ENCODE measurements at places on chromosomes 12 and 14.
A peak's percentile ranks its signal among the peaks of the same experiment; 100 is the strongest.

DNA sequence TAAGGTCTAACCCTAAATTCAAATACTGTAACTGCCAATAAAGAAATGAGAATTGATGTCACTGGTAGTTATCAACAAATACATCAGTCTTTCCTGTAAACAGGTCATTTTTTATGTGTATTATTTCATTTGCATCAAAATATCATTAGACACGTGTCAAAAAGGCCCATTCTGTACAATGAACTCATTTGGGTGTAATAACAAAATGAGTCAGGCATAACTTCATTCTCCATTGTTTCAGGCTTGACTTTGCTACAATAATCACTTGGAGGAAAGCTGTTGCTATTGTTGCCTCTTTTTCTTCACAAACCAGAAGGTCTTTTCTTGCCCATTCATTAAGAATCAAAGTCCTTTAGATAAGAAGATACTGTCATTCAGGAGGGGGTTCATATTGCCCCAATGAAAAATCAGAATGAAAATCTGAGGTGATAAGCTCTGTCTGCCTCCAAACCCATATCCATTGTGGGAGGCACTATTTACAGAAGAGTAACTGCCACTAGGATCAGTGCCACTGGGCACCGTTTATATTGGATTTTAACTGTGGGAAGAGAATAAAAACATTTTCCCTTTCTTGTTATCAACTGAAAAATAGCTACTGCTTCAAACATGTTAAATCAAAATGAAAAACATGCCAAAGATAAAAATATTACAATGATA is 10.1 kb downstream of the ENTPD5 start:
- no peak for DNase-seq

GRCh38 chr14:56900726-56901125 is 90.4 kb upstream of the OTX2 start:
- no peak for DNase-seq

DNA sequence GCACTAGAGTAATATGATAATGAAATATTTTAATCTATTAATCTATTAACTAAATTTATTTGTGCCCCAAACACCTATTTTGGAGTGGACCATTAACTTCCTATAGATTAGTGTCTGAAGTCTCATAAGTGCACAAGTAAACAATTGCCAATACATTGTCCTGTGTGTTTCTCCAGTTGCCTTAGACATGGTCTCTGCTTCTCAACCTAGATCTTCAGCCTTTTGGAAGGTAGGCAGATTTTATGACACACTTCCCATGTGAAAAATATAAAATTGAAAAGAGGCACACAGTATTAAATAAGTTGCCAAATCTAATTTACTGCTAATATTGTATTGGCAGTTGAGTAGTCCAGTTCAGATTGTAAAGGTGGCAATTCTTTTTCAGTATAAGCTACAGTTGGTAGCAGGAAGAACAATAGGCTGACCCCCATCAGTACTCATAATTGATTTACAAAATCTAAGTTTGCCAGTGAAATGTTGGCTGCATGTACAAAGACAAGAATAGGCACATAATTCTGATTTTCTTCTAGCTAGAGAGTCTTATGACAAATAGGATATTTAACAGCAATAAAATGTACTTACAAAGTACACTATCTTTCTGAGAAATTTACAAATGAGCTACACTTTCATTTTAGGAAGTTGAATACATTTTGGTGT is 10.8 kb downstream of the A2M start:
- DNase-seq, result no peak

DNA sequence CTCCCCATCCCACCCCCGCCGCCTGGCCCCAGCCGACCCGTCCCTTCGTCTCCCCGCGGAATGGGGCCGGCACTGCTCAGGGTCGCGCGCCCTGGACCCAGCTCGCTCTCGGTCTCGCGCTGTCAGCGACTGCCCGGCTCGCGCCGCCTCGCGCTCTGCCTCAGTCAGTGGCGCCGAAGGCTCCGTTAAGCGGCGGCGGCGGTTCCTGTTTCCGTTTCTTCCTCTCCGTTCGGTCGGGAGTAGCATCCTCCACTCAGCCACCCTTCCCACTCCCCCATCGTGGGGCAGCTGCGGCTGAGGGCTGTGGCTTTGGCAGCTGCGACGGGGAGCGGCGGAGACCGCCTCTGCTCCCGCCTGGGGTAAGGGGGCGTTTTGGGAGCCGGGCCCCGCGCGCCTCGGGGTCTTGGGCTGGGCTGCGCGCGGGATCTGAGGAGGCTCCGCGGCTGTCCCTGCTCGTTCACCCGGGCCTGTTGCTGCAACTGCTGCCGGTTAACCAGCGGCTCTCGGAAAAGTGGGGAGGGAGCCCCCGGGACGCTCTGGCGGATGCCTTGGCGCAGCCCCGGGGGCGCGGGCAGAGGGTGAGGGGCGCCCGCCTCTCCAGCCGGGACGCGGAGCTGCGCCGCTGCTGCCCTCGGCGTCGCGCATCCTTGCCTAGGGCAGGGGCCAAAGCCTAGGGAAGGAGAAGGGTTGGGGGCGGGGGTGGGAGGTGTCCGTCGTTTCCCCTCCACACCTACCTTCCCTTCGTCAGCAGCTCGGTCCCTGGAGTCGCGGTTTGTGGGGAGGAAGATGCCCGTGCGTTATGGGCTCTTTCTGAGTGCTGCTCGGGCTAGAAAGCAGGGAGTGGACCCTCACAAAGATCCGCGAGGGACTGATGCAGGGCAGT is 567 bp downstream of the FUT8 start:
- peak; percentile 86 for DNase-seq

DNA sequence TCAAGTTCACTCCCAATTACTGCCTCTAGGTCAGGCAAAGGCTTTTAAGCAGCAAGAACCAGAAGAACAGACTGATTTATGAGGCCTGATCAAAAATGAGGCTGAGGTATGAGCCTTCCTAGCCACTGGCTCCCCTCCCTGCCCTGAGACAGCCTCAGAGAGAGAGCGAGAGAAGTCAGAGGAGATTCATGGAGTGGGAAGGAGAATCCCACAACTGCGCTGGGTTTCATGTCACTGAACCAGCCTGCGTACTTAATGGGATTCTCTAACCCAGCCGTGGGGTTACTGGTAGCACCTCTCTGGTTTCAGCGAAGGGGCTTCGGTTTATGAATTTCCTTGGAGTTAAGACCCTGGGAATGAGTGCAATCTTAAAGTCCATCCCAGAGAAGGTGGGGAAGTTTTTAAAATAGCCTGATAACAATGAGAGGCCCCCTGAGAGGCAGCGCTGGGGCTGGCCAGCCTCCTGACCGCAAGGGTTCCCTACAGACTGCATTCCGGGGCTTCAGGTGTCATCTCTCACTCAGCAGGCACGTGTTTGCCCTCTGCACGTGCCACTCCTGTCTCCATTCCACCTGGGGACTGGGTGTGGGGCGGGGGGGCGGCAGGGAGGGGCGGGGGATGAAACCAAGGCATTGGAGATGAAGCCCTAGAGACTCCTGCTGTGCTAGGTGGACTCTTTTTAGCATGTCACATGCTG is 6.1 kb upstream of the GPRC5A start:
- DNase-seq, result peak; percentile 9

GRCh38 chr12:27542628-27543027 is 18.6 kb downstream of the PPFIBP1 start:
- no peak for DNase-seq

GRCh38 chr14:57502586-57503254 is 9.1 kb upstream of the CCDC198 start:
- peak; percentile 52 for DNase-seq

DNA sequence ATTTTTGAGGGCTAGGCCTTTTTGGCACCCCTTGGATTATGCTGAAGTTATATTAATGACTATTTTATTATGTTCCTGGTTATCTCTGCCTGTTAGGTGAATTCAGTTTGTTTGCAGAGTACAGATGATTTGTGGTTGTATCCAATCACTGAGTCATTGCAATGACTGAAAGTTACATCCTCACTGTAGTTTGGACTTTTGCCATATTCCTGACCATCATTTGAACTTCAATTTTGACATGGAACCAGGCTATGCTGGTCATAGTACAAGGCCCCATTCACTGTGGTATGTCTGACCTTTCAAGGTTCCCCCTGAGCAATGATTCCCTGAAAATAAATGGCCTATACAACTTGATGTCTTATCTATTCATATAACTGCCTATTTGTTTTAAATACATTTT is 621.0 kb downstream of the CCER1 start:
- no peak for DNase-seq

DNA sequence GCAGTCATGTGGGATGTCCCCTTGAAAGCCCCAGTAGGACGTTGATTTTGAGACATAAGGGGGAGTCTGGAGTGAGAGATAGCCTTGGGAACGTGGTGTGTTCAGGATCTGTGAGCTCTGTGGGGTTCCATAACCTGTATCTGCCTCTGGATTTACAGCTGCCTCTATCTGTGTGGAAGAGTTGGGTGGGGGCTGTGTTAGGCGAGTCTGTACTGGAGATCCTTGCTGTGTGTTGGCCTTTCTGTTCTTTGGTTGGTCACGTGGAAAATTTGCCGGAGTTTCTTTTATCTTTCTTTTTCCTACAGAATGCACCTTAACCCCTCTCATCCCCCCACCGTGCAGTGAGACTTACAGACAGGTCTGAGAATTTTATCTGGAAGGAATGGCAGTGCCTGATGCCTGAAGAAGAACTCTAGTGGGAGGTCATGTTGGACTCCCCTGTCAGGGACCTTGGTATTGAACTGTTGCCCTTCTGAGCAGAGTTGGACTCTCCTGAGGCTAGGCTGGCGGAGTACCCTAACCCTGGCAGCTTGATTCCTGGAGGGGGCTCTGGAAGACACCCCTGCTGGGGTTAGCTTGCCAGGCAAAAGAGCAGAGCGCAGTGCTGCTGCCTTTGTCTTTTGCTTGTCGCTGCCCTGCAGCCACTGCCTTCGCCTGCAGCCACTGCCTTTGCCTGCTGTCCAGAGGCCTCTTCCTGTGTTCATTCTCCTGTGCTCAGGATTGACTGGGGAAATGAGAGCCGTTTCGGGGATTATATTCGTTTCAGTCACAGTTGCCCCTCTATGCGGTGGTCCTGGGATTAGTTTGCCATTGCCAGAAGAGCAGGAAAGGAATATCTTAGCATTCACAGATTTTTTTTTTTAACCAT is 34.1 kb downstream of the ZNF664 start:
- DNase-seq, result no peak

DNA sequence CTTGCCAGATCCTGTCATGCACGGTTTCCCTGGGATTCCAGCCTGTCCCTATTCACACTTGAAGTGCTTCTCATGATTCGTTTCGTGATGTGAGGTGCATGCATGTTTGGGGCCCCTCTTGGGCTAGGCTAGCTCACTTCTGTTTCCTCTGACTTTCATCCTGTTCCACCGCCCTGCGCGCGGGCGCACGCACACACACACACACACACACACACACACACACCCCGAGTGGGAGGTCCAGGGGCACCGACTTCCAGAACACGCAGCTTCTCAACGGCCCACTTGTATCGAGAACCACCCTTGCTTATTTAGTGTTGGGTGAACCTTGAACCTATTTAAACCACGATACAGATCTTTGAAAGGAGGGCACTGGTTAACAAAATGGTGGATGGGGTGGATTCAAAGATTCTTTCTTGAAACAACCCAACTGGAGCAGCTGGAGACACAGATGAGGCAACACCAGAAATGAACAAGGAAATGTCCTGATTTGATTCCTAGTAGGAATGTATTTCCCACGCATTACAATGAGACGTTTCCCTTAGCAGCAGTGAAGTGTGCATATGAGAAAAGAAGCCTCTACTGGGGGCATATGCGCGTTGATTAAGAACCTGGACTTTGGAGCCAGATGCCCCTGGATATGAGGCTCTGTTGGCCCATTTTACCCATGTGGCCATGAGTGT is 16.3 kb downstream of the ELK3 start:
- no peak for DNase-seq

DNA sequence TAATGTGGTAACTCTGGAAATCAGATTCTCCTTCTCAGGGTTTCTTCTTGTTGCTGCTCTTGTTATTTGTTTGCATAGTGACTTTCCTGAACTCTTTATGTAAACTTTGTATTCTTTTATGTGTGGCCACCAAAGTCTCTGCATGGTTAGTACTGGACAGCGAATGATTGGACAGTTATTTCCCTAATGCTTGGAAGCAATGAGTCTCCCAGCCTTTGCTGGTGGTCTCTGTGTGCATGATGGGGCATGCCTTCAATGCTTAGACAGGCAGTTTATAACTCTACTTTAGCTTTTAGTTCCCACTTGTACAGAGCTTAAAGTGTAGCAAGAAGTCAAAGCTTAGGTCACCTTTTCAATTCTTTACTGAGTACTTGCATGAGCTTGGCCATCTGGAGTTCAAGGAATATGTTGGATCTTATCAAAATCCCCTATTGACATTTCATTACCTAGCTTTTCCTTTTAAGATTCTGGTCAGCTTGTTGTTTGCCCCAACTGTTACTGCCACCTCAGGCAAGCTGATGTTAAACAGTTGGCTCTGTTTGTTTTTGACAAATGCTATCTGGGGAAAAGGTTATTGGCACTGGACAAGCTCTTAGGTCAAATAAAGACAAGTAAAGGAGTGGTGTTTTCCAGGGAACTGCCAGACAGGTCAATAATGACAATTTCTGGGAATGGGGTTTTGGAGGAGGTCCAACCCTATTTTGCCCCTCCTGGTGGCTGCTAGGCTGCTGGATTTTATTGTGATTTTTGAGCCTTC is 12.3 kb downstream of the CCDC91 start:
- DNase-seq, result no peak

DNA sequence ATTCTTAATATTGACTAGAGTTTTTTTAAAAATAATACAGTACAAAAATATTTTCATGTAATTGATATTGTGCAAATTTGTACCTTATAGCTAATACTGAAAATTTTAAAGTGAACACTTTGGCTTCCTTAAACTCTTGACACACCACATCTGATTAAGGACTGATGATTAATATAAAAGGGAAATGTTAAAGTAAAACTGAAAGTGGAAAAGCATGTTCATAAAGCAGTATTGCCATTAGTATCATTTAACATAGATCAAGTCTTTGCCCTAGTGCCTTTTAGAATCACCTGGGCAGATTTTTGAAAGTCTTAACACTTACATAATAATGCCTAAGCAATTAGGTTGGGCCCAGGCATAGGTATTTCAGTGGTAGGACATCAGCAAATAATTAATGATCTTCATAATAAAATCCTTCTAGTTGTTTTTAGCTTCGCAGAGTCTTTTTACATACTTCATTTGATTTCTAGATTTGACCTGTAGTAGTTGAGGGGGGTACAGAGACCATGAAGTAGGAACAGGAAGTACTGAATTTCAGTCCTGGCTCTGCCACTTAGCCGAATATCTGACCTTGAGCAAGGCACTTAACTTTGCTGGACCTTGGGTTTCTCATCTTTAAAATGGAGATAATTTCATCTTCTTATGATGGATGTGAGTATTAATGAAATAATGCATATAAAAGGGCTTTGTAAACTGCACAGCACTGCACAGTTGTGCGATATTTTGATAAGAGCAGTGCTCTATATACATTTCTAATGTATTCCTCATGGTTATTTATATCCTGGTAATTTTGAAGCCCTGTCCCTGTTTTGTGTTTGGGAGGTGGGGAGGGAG is 43.7 kb downstream of the MARK3 start:
- DNase-seq, result no peak

GRCh38 chr12:100266585-100266834 is 369 bp downstream of the DEPDC4 start:
- DNase-seq, result no peak

Measured in NCI-H187 (cell line).